ENCODE measurements at places on chromosomes 3 and 15.

- no peak for DNase-seq
These were observed 96.2 kb upstream of the NR2F2 start for GRCh38 chr15:96234109-96234892.

- peak; percentile 3 for DNase-seq
These were observed 187.1 kb upstream of the DNAJC19 start for GRCh38 chr3:181176601-181177000.

- DNase-seq: no peak
These were observed 497.2 kb downstream of the GABRG3 start for GRCh38 chr15:27468151-27468591.

DNA sequence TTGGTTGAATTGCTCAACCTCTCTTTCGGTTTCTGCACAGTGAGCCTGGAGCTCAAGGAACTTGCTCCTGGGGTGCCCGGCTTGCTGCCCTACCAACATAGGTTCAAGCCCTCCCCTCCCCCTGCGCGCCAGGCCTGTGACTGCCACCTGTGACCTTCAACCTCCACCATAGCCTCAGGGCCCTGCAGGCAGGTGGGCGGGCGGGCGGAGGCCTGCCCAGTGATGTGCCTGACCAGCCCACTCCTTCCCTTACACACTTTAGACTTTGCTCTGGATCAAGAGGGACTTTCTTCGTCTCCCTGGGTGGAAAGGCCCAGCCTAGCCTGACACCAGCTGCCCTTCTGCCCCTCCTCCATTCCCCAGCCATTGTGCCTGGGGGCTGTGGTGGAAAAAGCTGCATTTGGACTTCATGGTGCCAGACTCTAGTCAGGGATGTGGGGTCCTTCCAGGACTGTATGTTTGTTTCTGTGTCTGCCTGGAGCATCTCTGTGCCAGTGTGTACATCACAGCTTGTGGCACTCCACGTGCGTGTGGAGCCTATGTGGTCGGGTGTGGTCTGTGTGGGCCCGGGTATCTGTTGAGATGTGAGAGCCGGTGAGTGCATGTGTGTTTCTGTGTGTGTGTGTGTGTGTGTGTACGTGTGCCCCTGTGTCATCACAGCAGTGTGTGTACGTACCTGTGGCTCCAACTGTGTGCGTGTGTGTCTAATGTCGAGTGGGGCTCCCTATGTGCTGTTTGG lies 9.5 kb downstream of the PRKCD start:
- no peak for DNase-seq

DNA sequence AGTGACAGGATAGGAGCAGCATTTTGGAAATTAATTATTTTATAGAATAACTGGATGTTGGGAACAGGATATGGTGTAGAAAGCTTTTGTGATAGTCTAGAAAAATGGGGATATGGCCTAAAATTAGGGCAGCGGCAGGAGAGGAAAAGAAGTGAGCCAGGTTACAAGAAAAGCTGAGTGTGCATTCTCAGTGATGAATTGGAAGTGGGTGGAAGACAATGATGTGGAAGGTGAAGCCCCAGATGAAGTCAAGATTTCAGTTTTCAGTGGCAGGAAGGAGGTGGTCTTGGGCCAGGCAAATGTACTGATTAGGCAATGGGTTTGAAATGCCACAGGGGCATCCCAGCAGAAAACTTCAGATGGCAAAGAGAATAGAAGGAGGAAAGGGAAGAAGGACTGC lies 33.6 kb downstream of the ACP3 start:
- no peak for DNase-seq

DNA sequence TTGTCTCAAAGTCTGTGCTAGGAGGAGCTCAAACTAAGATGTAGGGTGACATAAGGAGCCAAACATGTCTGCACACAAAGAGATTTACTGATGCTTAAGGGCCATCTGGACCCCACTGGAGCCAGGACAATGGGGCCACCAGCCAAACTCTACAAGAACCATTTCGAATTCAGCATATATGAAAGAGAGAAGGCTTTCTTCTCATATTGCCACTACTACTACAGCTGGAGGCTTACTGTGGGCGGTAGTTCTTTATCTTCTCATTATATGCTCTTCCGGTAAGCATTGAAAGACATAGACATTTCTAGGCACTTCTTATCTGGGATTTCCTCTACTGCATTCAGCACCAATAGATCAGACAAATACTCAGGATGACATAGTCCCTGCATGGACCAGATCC lies 404.4 kb upstream of the PROK2 start:
- no peak for DNase-seq

DNA sequence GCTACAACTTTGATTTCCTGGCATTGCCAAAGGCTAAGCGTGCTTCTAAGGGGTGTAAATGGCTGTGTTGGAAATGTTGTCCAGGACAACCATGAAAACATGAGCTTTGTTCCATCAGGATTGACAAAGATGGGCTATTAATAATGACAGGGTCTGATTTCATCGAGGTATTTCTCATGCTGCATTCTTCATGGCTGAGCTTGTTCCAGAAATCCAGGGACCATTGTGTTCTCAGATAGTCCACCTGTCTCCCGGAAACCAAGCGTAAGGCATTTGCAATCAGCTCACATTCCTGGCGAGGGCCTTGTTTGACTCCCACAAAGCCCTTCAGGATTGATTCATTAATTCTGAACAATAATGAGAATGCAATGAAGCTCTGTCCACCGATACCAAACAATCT lies 111.3 kb downstream of the CD47 start:
- no peak for DNase-seq

- DNase-seq: no peak
These were observed 817 bp downstream of the USP3 start for GRCh38 chr15:63504979-63505841.

GRCh38 chr3:102336130-102336529 lies 98.7 kb upstream of the ZPLD1 start:
- no peak for DNase-seq
